Pulmonary artery endothelial cell (primary cell): ENCODE measurements at places on chromosomes 1 and 21. TPM values are rescaled to one million over a fixed set of nuclear protein-coding genes. Genes with fewer than 3 reads are reported as not detected.

RIIAD1 gene
- total RNA-seq = not detected in 2 replicates

NTRK1 gene
- total RNA-seq = under 0.01 and 0.14 TPM in 2 replicates

GRCh38 chr1:104018922-104019674, 269.4 kb downstream of the AMY1C start:
- DNase-seq = no peak

- DNase-seq = no peak
Measured at GRCh38 chr1:44661781-44662682, 12.2 kb downstream of the TMEM53 start.

GPR37L1 gene
- not detected in 2 replicates for total RNA-seq

DNA sequence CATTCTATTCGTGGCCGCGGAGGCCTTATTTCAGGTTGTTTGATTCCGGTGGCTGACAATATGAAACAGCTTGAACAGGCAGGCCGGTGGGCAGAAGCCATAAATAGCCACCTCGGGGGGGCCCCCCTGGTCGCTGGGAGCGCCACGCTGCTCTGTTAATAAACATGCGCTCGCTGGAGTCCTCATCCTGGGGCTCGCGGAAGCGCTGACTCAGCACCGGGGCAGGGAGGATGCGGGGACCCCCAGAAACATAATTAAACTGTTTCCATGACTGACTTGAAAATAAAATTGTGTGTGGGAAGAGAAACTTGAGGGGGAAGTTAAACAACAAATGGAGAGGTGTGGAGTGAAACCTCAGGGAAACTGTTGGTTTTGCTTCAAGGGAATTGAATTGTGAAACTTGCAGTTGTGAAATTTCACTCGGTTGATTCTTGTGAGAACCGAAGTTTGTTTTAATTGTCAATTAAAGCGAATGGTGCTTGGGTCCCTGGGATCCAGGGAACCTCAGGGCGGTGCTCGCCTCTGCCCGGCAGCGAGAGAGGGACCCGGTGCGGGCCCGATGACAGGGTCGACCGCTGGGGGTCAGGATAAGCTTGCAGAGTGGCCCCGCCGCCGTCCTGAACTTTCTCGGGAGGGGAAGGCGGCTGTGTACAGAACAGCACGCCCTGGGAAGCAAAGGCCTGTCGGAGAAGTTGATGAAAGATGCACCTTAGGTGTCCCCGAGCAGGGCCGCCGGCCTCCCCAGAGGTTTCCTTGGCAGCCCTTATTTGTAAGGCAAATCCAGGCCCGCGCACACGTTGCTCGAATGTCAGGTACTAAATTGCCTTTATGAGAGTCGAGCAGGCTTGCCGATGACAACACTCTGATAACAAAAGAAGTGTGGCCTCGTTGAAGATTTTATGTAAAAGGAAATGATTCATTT, 176.9 kb upstream of the LMO4 start:
- peak; percentile 7 for DNase-seq

- DNase-seq = no peak
Measured at GRCh38 chr1:119302011-119302410, 66.6 kb upstream of the HAO2 start.

DNA sequence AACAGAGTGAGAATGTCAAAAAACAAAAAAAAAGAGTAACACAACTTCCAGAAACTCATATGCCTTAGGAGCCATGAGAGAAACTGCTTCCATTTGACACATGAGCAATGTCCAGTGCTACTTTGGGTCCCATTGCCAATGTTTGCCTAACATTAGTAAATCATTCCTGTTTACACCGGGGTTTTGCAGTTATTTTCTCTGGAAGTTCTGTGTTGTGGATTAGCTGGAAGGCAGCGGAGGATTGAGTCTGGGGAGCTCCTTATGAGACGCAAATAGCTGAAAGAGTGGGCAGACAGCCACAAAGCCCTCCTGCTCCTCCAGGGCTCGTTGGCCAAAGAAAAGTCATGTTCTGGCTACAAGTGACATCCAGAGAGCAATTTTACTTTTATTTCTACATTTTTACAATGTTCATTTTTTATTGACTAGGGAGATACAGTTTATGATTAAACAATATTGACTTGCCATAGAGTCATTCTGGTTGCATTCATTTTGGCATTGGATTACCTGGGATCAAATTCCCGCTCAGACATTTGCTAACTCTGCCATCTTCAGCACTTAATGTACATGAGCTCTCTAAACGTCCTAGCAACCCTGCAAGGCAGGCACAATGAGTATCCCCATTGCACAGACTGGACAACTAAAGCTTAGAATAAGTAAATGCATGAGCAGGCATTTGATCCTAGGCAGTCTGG, 66.4 kb upstream of the GALNT2 start:
- no peak for DNase-seq

DNA sequence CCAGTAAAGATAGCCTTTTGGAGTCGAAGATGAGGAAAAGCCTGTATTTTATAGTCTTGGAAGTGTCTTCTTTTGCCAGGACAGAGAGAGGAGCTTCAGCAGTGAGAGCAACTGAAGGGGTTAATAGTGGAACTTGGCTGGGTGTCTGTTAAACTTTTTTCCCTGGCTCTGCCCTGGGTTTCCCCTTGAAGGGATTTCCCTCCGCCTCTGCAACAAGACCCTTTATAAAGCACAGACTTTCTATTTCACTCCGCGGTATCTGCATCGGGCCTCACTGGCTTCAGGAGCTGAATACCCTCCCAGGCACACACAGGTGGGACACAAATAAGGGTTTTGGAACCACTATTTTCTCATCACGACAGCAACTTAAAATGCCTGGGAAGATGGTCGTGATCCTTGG, at the start of gene VCAM1:
TSS of gene VCAM1 (plus strand) at position 253 of the 400 bp plus-strand sequence. CDS start at position 372, 119 bp downstream.
- no peak for DNase-seq
